ENCODE measurements at places on chromosomes 12 and 14.

- no peak for DNase-seq
Measured at GRCh38 chr14:53048631-53049030, 97.8 kb upstream of the FERMT2 start.

DNA sequence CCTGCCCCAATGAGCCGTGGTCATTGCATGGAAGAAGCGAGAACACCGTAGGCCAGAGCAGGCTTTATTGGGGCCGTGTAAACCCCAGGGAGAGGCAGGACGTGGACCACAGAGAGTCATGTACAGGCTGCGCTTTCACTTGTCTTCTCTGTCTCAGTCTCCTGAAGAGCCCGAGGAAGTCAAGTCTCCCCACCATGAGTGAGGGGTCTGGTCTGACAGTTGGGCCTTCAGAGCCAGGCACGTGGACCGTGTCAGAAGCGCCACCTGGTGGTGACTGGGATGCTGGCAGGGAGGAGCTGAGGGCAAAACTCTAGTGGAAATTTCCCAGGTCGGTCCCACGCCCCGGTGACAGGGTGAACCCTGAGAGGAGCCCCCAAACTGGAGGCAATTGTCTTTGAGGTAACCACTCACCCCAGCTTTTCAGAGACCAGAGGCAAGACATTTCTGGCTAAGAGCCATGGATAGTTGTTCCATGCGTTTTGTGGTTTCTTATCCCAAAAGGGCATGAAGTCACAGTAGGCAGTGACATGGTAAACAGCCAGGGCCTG is 17.4 kb downstream of the RPS6KL1 start:
- DNase-seq = peak; percentile 60

DNA sequence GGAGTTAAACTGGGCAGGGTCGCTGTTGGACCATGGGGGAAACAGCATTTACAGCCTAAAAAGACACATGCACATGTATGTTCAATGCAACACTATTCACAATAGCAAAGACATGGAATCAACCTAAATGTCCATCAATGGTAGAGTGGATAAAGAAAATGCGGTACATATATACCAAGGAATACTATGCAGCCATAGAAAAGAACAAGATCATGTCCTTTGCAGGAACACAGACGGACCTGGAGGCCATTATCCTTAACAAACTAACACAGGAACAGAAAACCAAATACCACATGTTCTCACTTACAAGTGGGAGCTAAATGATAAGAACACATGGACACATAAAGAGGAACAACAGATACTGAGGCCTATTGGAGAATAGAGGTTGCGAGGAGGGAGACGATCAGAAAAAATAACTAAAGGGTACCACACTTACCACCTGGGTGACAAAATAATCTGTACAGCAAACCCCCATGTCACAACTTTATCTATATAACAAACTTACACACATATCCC is 25.0 kb upstream of the SRP54 start:
- no peak for DNase-seq

DNA sequence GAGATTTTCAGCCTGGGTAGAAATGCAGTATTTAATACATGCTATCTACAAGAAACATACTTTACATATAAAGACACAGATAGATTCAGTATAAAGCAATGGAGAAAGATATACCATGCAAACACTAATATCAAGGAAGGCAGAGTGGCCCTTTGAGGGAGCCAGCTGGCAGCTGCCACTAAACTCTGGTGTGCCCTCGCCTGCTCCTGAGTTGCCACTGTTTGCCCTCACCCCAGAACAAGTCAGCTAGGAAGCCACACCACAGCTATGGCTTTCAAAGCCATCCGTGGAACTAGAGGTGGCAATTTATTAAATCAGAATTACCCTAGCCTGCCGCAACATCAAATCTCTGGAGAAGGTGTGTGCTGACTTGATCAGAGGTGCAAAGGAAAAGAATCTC is 18.3 kb downstream of the PXN start:
- DNase-seq = no peak

DNA sequence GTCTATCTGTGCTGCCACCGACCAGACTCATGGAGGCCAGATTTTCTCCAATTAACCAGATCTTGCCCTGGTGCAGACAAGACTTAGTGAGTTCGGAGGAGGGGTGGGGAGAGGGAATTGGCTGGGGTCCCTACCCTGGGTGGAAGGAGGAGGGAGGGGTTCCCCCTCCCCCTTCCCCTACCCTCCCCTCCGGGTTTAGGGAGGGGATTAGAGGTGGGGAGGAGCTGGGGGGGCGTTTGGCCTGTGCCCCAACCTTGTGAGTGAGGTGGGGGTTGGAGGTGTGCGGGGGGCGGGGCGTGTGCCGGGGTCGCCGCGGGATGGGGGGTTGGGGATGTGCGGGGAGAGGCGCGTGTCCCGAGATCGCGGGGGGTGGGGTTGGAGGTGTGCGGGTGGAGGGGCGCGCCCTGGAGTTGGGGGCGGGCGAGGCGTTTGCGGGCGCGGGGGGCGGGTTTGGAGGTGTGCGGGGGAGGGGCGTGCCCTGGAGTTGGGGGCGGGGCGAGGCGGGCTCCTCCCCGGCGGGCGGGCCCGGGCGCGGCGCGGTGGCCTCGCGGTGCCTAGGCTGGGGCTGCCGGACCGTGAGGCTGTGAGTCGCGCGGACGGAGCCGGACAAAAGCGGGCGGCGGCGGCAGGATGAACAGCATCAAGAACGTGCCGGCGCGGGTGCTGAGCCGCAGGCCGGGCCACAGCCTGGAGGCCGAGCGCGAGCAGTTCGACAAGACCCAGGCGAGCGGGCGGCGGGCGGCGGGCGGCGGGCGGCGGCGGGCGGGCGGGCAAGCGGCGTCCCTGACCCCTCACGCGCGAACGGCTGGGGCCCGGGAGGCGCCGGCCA is at the start of gene HIP1R:
Gene HIP1R, plus strand, starts transcription at position 537 of the 829 bp plus-strand sequence. Its CDS starts 94 bp downstream, at position 631.
- peak; percentile 54 for DNase-seq
